Gastroesophageal sphincter (tissue), 4 donors: ENCODE measurements at places on chromosomes 11 and 22. TPM values are rescaled to one million over a fixed set of nuclear protein-coding genes. Genes with fewer than 3 reads are reported as not detected.

MOGAT2 gene
- not detected for total RNA-seq

TPST2 gene
- total RNA-seq: 27.7 TPM

UPB1 gene
- total RNA-seq: 0.13 TPM

DNA sequence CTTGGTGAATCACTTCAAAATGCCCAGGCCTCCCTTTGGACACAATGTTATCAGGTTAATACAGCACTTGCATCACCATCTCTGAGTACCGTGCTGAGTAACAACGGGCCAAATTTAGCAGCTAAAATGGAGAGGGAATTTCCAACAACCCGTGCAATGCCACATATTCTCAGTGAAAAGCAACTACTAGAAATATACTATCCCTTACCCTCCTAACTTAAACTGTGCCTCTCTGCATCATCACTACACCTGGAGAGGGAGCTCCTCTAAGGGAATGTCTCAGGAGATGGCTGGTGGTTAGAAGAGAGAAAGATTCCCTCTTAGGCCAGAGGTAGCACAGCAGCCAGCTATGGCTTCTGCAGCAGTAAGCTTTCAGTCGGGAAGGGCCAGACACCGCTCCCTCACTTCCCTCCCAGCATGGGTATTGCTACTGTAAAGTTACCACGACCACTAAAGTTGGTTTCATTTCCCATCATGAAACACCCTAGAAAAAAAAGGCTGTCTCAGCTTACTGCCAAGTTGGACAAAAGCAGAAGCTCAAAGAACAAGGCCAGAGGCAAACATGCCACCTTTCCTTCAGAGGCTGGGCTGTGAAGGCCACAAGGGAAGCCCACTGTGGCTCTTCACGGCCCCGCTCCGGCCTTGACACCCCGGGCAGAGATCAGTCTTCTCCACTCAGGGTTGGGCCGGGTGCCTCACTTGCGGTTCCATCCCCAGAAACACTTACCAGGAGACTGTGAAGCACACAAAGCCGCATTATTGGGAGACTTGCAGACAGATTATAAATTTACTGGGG lies 3.9 kb downstream of the MAML2 start:
- no peak for ATAC-seq

GRCh38 chr22:18075720-18076497 lies 1.9 kb upstream of the PEX26 start:
- peak; percentile 70 for ATAC-seq

GRCh38 chr11:88552379-88553062 lies 215.0 kb upstream of the CTSC start:
- ATAC-seq: no peak

DNA sequence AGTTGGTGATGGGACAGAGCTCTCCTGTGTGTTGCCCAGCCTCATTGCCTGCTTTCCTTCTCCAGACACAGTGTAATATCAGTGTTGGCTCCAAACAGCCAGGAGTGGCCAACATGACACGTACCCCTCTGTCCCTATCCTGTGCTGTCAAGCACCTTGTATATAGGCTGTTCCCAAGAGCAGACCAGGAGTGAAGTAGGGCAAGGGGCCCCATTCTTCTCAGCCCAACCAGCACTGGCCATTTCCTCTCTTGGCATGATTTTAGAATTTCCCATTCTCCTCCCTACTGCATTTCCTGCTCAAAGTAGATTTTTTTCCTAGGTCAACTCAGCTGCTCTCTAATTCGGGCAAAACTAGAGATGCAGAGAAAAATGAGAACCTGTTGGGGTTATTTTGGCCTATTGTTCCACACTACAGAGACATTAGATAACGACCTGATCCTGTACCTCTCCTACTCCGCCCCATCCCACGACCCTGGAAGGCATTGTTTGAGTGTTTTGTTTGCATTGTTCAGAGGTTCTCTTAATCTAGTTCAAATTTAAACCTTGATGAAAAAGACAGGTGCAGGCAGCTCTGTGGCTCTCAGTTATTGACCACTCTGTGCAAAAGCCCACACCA lies 95.6 kb downstream of the RASSF10 start:
- peak; percentile 67 for ATAC-seq

OR51B5 gene
- total RNA-seq: not detected

VPS26B gene
- 27.6 TPM for total RNA-seq

DNA sequence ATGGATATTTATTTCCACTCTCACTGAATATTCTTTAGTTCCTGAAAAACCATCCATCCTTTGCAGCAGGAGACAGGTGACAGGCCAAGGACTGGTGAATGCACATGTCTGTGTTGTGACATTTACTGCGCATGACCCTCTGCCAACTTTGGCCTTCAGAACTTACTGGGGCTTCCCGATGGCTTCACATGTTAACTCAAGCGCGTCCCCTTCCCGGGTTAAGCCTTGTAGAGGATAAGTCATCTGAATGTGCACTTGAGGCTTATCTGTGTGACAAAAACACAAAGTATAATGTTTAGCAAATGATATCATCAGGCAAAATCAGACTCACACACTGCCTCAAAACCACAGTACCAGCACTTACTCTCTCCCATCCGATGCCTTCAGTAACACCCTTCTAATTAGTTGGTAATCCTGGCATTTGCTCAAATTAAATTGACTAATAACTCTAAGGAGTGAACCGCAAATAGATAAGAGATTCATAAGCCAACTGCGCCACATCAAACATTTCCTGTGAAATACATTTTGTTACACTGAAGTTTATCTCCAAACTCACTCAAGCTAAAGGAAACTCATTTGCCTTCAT lies 286.4 kb downstream of the CADM1 start:
- ATAC-seq: no peak

SMCO4 gene
- total RNA-seq: 11.6 TPM

GRCh38 chr11:125253795-125254525 lies 89.4 kb downstream of the PKNOX2 start:
- ATAC-seq: peak; percentile 11

GRCh38 chr11:126378763-126379162 lies 23.3 kb downstream of the ST3GAL4 start:
- no peak for ATAC-seq

OR10G7 gene
- total RNA-seq: not detected

GRCh38 chr11:68455485-68455884 lies 5.1 kb upstream of the PPP6R3 start:
- no peak for ATAC-seq

- no peak for ATAC-seq
Measured at GRCh38 chr11:21072558-21072957, 403.2 kb downstream of the NELL1 start.

- ATAC-seq: no peak
Measured at GRCh38 chr11:44614281-44614775, 48.9 kb downstream of the CD82 start.

MS4A7 gene
- 17.6 TPM for total RNA-seq

ZNF214 gene
- total RNA-seq: 2.1 TPM

GRCh38 chr11:43944761-43945311 lies 2.4 kb downstream of the C11orf96 start:
- ATAC-seq: peak; percentile 31

DNA sequence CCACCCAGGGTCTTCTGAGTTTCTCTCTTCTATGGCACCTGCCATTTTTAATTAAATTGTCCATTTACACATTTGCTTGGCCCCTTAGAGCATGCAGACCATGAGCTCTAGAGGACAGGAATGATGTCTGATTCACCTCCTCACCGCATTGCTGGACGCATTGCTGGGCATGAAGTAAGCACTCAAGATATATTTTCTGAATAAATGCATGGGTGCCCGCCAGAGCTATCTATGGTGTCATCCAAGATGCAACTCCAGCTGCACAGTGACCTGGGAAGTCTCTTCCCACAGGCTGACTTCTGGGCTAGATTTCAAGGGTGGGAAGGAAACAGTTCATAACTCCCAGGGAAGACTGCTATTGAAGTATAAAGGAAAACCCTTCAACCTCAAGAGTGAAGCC lies 66.6 kb upstream of the ASPHD2 start:
- ATAC-seq: no peak

GDPD4 gene
- not detected for total RNA-seq

DNA sequence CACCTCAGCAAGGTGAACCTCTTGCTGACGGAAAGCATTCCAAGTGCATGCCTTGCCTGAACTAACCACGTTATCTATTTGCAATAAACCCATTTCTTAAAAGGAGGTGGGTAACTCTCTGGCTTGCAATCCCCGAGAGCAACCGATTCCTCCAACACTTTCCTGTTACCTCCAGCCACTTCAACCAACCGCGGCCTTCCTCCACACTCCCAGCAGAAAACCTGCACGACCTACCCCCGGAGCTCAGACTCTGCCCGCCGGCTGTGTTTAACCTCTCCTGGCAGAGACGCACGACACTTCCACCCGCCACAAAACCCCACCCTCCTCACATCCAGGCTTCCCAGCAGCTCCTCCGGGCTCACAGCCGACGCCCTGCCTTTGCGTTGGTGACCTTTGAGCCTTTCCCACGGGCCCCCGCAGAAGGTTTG lies 708 bp downstream of the SCO2 start:
- no peak for ATAC-seq

GRCh38 chr11:71251761-71252268 lies 562 bp downstream of the SHANK2 start:
- ATAC-seq: peak; percentile 12

- no peak for ATAC-seq
Measured at GRCh38 chr22:44793106-44793505, 40.7 kb downstream of the ARHGAP8 start.

DNA sequence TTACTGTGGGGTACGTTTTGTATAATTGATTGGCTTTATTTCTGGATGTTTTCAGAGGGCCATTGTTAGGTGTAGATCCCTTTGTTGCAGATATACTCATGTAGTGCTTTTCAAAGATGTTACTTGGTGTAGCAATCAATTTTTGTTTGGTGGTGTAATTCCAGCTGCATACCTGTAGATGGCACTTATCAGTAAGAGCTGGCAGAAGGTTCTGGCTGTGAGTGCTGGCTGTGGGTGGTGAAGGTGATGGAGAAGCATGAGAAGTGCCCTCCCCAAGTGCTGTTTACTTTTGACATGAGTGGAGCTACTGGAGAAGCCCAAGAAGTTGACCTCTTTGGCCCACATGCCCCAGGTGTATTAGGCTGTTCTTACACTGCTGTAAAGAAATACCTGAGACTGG lies 1074.9 kb downstream of the FAM181B start:
- ATAC-seq: no peak

GRCh38 chr11:102577182-102577581 lies 46.6 kb upstream of the MMP7 start:
- ATAC-seq: no peak

GLYAT gene
- 1.1 TPM for total RNA-seq

GRCh38 chr11:1305501-1306056 lies 3.9 kb downstream of the TOLLIP start:
- ATAC-seq: no peak

GRCh38 chr11:71221201-71221600 lies 31.2 kb downstream of the SHANK2 start:
- ATAC-seq: no peak

MMP27 gene
- not detected for total RNA-seq
